ENCODE measurements at places on chromosomes 6 and 20.
A peak's percentile ranks its signal among the peaks of the same experiment; 100 is the strongest.

- DNase-seq = no peak
Measured at GRCh38 chr20:20683481-20684321, 28.7 kb downstream of the RALGAPA2 start.

- no peak for DNase-seq
Measured at GRCh38 chr20:17928211-17928611, 40.4 kb downstream of the SNX5 start.

- no peak for DNase-seq
Measured at GRCh38 chr20:51218603-51219002, 195.7 kb upstream of the KCNG1 start.

DNA sequence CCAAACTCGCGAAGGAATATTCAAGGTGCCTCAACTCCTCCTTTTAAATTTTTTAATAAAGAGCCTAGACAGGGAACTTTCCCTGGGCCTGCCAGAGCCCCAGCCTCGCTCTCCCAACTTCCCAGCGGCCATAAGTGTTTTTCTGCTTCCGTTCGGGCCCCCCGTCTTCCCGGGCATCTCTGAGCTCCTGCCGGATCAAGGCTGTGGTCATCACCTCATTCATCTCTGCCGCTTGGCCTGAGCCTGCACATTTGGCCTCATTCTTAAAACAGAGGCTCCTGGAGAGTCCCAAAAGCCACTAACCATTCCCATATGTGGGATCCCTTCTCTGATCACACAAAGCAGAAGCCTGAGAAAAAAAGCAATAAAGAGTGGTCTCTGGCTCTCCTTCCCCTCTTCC, 969.1 kb upstream of the DEFB115 start:
- no peak for DNase-seq

DNA sequence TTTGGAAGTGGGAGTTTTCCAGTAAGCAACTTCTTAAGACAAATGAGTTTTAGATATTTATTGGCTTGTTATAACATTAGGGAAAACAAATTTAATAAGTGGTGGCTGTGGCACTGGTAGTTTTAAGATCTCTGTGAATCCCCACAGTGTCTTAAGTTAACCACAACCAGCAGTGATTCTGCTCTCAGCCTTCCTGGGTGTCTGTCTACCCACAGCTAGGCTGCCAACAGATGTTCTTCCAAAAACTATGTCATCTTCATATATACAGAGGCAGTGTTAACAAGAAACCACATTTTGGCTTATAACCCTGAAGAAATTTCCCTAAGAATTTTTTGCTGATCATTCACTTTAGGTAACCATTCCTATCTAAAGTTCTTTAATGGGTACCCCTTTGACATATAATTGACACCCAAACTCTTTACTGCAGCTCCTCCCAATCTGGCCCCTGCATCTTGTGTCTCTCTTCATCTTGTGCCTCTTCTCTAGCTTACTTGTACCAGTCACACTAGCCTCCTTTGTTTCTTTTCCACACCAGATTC, 52.7 kb downstream of the TOP1 start:
- DNase-seq = peak; percentile 44

GRCh38 chr6:137810554-137811120, 56.4 kb upstream of the TNFAIP3 start:
- no peak for DNase-seq

GRCh38 chr6:15871276-15871675, 208.4 kb upstream of the DTNBP1 start:
- DNase-seq = no peak

- DNase-seq = no peak
Measured at GRCh38 chr20:13913131-13913530, 77.3 kb downstream of the SEL1L2 start.

GRCh38 chr20:58113716-58114115, 114.7 kb downstream of the ANKRD60 start:
- no peak for DNase-seq

All from EH (cell line).